ENCODE measurements at places on chromosomes 3 and 15. TPM values are rescaled to one million over a fixed set of nuclear protein-coding genes. Genes with fewer than 3 reads are reported as not detected.

GPR87 gene
- total RNA-seq: 1.2 TPM

DNA sequence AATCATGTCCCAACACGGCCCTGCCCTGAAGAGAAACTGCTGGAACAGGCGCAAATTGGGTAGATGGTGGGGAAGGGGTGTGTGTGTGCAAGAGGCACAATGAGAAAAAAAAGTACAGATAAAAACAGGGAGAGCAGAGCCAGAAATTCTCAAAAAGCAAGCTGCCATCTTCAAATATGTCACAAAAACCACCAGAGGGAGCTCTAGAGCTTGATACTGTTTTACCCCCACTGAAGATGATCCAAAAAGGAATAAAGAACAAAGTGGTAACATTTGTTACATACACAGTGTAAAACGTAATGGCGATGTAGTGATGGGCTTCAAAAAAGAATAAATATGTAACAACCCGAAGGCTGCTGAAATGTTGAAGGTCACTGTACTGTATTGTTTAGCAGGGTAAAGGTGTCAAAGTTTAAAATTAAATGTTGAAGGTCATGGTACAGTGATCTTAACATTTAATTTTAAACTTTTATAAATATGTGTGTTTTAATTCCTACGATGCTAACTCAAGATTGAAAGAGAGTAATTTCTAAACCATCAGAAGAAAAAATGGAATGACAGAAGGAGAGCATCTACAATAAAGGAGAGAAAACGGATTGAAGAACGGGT, 6.0 kb downstream of the SNRPA1 start:
- peaks cover 12% of the 10 kb centered on the region for H3K4me1 ChIP-seq
- no peak overlapping the region for H3K4me3 ChIP-seq
- peak overlapping the region; percentile 75 for H3K27ac ChIP-seq
- DNase-seq: peak; percentile 36
- H3K36me3 ChIP-seq: peaks cover 87% of the 10 kb centered on the region

PEX5L gene
- total RNA-seq: not detected

GRCh38 chr15:41866263-41866703, 27.6 kb downstream of the SPTBN5 start:
- no peaks in the 10 kb centered on the region for H3K4me1 ChIP-seq
- no peaks in the 10 kb centered on the region for H3K27me3 ChIP-seq
- H3K36me3 ChIP-seq: no peaks in the 10 kb centered on the region
- no peak for DNase-seq

- DNase-seq: no peak
- H3K27me3 ChIP-seq: no peaks in the 10 kb centered on the region
- no peak overlapping the region for H3K27ac ChIP-seq
- no peaks in the 10 kb centered on the region for H3K4me1 ChIP-seq
- H3K4me3 ChIP-seq: no peak overlapping the region
These were observed 66.3 kb downstream of the ZNF445 start for GRCh38 chr3:44411031-44411645.

TJP1 gene
- 44.3 TPM for total RNA-seq

GRCh38 chr3:112086076-112086854, at the start of gene C3orf52:
Gene C3orf52, plus strand, starts transcription at chr3:112086389. Its CDS starts 19 bp downstream, at chr3:112086408.
- peaks cover 35% of the 10 kb centered on the region for H3K36me3 ChIP-seq
- peak within 1 kb of the TSS; percentile 93 for H3K4me3 ChIP-seq
- peaks cover 47% of the 10 kb centered on the region for H3K4me1 ChIP-seq
- H3K27ac ChIP-seq: peak within 1 kb of the TSS; percentile 91
- DNase-seq: peak; percentile 93

DNA sequence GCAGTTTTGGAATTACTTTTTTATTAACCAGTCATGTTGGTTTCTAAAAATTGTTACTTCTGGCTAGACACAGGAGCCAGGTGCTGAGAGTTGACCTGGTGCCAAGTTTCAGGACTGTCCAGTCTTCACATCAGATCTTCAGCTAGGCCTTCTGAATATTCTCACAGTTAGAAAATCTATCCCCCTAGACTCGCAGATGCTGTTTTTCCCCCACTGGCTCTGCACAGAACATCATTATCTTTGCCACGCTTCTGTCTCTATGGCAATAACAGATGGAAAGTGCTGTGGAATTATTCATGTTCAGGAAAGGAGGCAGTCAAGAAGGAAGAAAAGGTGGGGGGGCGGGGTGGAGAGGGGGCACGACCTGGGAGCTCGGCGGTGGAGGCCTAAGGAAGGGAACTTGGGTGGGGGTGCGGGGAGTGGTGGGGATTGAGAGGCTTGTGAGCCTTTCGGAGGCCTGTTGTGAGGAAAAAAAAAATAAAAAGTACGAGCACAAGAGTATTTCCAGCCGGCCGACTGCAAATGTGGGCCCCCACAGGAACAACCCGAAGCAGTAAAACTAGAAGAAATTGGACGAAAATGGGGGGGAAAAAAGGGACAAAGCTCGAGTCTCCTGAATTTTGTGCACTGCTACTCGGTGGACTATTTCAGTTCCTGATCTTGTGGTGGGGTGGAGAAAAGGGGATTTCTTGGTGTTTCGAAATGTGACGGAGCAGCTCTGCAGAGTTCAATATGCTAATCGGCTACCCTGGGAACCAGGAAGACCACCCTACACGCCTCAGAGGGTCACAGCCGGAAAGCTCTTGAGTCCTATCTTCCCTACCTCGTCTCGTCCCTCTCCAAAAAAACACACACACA, 1.5 kb upstream of the SKIL start:
- peaks cover 58% of the 10 kb centered on the region for H3K36me3 ChIP-seq
- H3K27me3 ChIP-seq: no peaks in the 10 kb centered on the region
- H3K4me3 ChIP-seq: peak overlapping the region; percentile 98
- peak overlapping the region; percentile 92 for H3K27ac ChIP-seq
- DNase-seq: peak; percentile 65

- no peak overlapping the region for H3K27ac ChIP-seq
- H3K4me3 ChIP-seq: no peak overlapping the region
- H3K27me3 ChIP-seq: no peaks in the 10 kb centered on the region
These were observed 15.7 kb downstream of the FAM81A start for GRCh38 chr15:59453474-59454215.

DNA sequence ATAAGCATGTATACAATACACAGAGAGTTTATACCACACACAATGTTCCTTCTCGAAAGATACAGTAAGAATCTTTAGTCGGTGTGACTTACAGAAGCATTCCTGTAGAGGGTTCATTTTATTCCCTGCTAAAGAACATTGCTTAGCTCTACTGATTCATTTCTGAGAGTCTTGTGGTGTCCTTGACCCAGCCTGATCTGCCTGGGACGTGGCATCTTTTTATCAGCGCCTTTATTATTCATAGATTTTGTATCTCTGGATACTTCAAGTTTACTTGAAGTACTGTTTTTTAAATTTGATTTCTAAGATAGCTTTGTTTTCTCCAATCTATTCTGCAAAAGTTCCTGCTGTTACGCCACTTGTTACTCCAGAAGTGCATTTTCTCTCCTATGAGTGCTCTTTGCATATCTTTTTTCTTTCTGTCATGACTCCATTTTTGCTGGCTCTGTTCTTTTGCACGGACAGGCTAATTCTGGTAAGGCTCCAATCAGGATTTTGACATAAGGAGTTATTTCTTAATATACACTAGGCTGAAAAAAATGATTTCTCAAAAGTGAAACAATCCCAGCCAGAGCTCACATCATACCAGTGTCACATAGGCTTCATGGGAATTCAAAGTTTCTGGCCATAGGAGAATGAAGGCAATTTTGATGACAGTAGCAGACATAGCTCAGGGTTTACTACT, 114.5 kb upstream of the TNIK start:
- no peaks in the 10 kb centered on the region for H3K4me1 ChIP-seq
- H3K27me3 ChIP-seq: peaks cover 17% of the 10 kb centered on the region
- DNase-seq: no peak
- H3K36me3 ChIP-seq: no peaks in the 10 kb centered on the region
- H3K27ac ChIP-seq: no peak overlapping the region

CPNE9 gene
- not detected for total RNA-seq

- H3K4me1 ChIP-seq: no peaks in the 10 kb centered on the region
- H3K36me3 ChIP-seq: no peaks in the 10 kb centered on the region
- no peak overlapping the region for H3K4me3 ChIP-seq
These were observed 185.2 kb upstream of the ARL6 start for GRCh38 chr3:97579365-97579764.

DNA sequence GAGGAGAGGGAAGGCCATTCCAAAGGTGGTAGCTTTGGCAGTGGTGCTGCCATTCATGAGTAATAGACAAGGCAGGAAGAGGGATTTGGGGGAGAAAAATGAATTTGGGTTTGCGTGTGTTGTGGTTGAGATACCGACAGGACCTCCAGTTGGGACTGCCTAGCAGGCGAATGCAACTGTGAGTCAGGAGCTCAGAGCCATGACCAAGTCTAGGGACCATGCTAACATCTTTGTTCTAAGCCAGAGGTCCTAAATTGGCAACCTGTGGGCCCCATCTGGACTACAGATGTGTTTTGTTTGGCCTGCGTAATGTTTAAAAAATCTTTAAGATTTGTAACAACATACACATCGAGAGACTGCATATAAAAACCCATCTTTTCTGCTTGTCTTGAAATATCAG, 61.6 kb downstream of the SAMMSON start:
- H3K27me3 ChIP-seq: peaks cover 4% of the 10 kb centered on the region
- no peak for DNase-seq
- H3K36me3 ChIP-seq: no peaks in the 10 kb centered on the region
- H3K4me3 ChIP-seq: no peak overlapping the region
- H3K4me1 ChIP-seq: no peaks in the 10 kb centered on the region

- H3K36me3 ChIP-seq: no peaks in the 10 kb centered on the region
- no peak overlapping the region for H3K27ac ChIP-seq
- H3K27me3 ChIP-seq: peaks cover 52% of the 10 kb centered on the region
- no peak for DNase-seq
- no peaks in the 10 kb centered on the region for H3K4me1 ChIP-seq
These were observed 60.4 kb downstream of the CRYGS start for GRCh38 chr3:186483611-186484340.

KLHL24 gene
- 42.7 TPM for total RNA-seq

DNA sequence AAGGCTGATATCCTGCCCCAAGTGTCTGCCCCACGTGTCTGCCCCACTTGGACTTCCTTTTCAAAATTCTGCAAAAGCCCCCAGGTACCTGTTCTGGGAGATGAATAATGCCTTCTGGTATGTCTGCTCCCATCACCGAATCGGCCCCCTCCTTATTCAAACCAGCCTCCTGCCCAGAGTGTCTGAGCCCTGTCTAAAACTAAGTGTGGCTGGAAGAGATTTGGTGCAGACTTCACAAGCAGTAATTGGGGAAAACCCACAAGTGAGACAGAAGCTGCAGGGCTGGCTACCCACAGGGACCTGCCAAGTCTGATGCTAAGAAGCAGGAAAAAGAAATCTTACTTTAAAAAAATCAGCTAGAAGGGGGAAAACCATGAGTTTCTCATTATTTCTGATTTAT, 85.1 kb downstream of the DUT start:
- H3K27me3 ChIP-seq: no peaks in the 10 kb centered on the region
- H3K4me3 ChIP-seq: no peak overlapping the region
- DNase-seq: no peak
- H3K4me1 ChIP-seq: no peaks in the 10 kb centered on the region
- no peak overlapping the region for H3K27ac ChIP-seq

ZIC1 gene
- not detected for total RNA-seq

CSK gene
- 85.1 TPM for total RNA-seq

DNA sequence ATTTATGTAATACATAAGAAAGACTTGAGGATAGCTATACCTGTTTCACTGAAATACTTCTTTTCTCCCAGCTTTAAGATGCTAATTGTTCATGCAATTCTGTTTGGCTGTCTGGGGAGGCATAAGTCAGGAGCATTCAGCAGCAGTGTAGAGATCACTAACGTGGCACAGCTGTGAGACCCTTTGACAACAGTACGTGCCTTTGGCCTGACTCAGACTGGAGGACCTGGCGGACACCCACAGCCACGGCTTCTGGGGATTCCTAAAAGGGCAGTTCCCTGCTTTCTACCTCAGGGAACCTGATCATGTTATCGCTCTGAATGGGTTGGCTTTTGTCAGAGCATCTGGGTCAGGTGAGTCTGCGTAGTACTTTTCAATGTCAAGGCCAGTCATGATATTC, 295.0 kb upstream of the ICE2 start:
- H3K27ac ChIP-seq: no peak overlapping the region
- DNase-seq: no peak
- no peak overlapping the region for H3K4me3 ChIP-seq
- no peaks in the 10 kb centered on the region for H3K4me1 ChIP-seq

ABTB1 gene
- total RNA-seq: 25.1 TPM

UROC1 gene
- total RNA-seq: not detected

DNA sequence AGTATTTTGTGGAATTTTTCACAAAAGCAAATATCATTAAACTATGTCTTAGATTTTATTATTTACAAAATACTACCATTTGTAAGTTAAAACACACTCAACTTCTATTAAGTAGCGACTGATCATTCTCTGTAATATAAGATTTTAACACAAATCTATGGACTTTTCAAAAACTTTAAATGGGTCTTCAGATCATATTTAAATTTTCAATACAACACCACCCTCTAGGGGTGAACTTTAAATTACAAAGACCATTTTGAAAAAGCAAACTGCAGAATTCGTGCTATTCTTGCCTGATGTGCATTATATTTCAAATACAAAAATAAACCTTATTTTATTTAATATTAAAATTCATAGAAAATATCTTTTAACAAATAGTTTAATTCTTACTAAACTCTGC, 8.2 kb upstream of the VGLL4 start:
- no peaks in the 10 kb centered on the region for H3K36me3 ChIP-seq
- DNase-seq: no peak
- no peaks in the 10 kb centered on the region for H3K27me3 ChIP-seq
- H3K4me3 ChIP-seq: no peak overlapping the region
- H3K4me1 ChIP-seq: no peaks in the 10 kb centered on the region
- H3K27ac ChIP-seq: no peak overlapping the region

GRCh38 chr3:178146406-178146831, 389.8 kb upstream of the KCNMB2 start:
- H3K4me3 ChIP-seq: no peak overlapping the region
- DNase-seq: no peak
- H3K27ac ChIP-seq: no peak overlapping the region
- no peaks in the 10 kb centered on the region for H3K4me1 ChIP-seq
- H3K36me3 ChIP-seq: no peaks in the 10 kb centered on the region

- no peaks in the 10 kb centered on the region for H3K27me3 ChIP-seq
- H3K27ac ChIP-seq: no peak overlapping the region
- no peak for DNase-seq
- H3K4me1 ChIP-seq: no peaks in the 10 kb centered on the region
- no peaks in the 10 kb centered on the region for H3K36me3 ChIP-seq
These were observed 37.0 kb downstream of the PARP16 start for GRCh38 chr15:65249641-65250040.

BFSP2 gene
- total RNA-seq: not detected
